ENCODE measurements at places on chromosomes 11 and 22.
A peak's percentile ranks its signal among the peaks of the same experiment; 100 is the strongest.

DNA sequence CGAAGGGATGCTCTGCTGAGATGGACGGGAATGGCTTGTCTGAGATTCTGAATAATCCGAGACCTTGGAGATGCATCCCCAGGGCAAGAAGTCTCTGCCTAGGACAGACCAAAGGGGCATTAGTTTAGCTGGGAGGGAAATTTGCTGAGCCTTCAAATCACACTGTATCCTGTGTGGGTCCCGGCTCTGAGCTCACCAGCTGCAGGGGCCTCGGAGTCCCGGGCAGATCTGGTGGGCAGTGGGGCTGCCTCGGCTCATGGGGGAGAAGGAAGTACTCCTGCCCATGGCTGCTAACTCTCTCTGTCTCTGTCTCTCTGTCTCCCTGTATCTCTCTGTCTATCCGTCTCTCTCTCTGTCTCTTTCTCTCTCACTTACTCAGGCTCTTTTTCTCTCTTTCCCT lies 522.4 kb downstream of the TBC1D22A start:
- DNase-seq: no peak

- no peak for DNase-seq
Observed at GRCh38 chr11:115325523-115325922, 178.7 kb downstream of the CADM1 start.

- no peak for DNase-seq
Observed at GRCh38 chr11:72988821-72989220, 153.3 kb downstream of the FCHSD2 start.

DNA sequence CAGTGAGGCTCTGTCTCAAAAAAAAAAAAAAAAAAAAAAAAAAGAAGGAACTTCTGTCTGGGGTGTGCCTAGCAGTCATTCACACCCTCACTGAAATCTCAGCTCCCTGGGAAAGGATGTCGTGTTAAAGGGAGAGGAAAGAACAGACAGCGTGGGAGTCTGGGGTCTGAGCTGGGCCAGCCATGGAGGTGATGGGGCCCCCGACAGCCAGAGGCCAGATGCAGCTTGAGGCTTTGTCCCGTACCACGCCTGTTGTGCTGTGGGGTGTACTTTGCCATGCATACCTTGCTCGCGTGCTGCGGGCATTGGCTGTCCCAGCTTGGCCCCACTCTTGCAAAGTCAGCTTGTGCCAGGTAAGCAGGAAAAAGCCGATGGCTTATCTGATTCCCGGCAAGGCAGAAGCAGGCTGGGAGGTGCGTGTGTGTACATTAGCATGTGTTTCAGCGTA lies 4.6 kb downstream of the SYT12 start:
- no peak for DNase-seq

GRCh38 chr11:1889224-1889930 lies 2.3 kb downstream of the PRR33 start:
- peak; percentile 73 for DNase-seq

Measured in activated CD4-positive, alpha-beta T cell treated with anti-CD3 and anti-CD28 coated beads for 48 hours (primary cell).